Fibroblast of the aortic adventitia (primary cell): ENCODE measurements at places on chromosomes 3 and 15. TPM values are rescaled to one million over a fixed set of nuclear protein-coding genes. Genes with fewer than 3 reads are reported as not detected.

Gene CCDC39
- 0.27 and 8.1 TPM in 2 replicates for total RNA-seq

Gene CNTN4
- 0.09 TPM in 1 of 2 replicates, not detected in the other for total RNA-seq

Gene TRH
- 2.5 TPM in 1 of 2 replicates, not detected in the other for total RNA-seq

Gene FETUB
- total RNA-seq, result not detected in 2 replicates

Gene C3orf70
- total RNA-seq, result 0.16 and 1.1 TPM in 2 replicates

Gene TNFSF10
- 1.1 and 5.0 TPM in 2 replicates for total RNA-seq

Gene TMOD2
- 11.2 and 18.9 TPM in 2 replicates for total RNA-seq

Gene FBN1
- total RNA-seq, result 984 and 4,431 TPM in 2 replicates

Gene MKRN2OS
- total RNA-seq, result not detected in 2 replicates

Gene ACOX2
- 19.2 and 29.5 TPM in 2 replicates for total RNA-seq

Gene CPNE9
- total RNA-seq, result not detected in 2 replicates

GRCh38 chr3:194130807-194131589 lies 5.0 kb upstream of the HES1 start:
- no peak for DNase-seq

DNA sequence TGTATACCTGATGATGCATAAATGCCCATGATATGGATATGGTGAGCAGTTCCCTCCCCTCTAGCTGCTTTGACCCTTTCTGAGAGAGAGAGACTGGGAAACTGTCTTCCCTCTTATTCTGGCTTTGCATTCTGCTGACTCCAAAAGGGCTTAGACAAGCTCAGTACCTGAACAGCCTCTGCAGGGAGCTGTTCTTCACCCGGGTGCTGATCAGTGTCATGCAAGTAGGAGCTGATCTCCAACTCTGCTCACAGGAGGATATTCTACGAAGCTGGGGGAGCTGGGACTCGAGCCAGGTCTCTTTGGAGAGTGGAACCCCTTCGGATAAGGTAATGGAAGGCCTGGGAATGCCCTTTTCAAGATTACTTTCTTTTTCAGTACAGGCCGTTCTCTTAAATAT lies 237.1 kb downstream of the RYR3 start:
- peak; percentile 52 for DNase-seq

GRCh38 chr3:157070678-157070999 lies 89.3 kb downstream of the CCNL1 start:
- peak; percentile 47 for DNase-seq

- DNase-seq, result no peak
Measured at GRCh38 chr15:47718497-47719437, 1.5 kb downstream of the SEMA6D start.

GRCh38 chr3:146777941-146778340 lies 172.8 kb upstream of the PLSCR5 start:
- no peak for DNase-seq

DNA sequence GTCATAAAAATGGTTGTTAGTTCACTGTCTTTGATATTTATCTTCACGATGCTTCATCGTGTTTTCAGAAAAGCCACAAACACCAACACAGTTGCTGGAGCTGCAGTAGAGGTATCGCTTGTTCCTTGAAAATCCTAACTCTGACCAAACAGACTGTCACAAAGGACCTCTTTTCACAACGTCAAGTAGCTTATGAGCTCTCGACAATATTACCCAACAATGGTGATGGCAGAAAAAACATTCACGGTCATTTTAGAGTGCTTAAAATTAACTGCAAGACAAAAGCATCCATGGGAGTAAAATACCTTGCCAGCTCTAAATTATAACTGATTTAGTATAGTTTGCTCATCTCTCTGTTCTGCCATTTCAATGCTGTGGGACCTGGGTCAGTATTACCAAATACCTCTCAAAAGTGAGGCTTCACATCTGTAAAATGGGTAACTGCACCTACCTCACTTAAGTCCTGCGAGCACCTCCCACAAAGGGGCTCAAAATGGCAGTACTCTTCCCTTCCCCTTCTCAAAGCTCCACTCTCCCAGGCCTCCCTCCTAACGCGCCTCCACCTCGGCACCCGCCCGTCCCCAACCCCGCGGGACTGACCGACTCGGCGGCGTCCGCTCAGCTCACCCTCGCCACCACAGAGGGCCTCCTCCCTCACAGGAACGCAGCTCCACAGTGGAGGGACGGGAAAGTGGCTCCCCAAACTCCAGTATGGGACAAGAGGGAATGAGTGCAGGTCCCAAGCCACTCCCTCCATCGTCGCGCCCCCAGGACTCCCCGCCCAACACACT lies 546 bp downstream of the TRIM59 start:
- DNase-seq, result peak; percentile 46

GRCh38 chr15:64045774-64046420 lies 388 bp downstream of the DAPK2 start:
- DNase-seq, result no peak

DNA sequence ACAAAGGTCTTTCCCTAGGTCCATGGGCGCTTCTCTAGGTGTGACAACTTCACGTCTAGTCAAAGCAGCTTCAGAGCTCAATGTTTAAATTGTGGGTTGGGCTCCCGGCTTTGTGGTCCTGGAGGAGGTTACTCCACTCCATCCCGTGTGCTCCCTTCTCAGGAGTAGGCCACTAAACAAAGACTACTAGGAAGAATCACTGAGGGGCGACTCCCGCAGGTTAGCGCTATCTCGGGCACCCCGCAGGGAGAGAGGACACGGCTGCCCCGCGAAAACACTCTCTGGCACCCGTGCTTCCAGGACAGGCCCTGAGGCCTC lies 500 bp downstream of the PARP6 start:
- DNase-seq, result peak; percentile 26

- DNase-seq, result no peak
Measured at GRCh38 chr3:197564097-197564843, 8.5 kb upstream of the BDH1 start.

- DNase-seq, result no peak
Measured at GRCh38 chr3:80366808-80367548, 599.2 kb upstream of the ROBO1 start.

- DNase-seq, result no peak
Measured at GRCh38 chr3:71133865-71134264, 449.7 kb downstream of the FOXP1 start.

DNA sequence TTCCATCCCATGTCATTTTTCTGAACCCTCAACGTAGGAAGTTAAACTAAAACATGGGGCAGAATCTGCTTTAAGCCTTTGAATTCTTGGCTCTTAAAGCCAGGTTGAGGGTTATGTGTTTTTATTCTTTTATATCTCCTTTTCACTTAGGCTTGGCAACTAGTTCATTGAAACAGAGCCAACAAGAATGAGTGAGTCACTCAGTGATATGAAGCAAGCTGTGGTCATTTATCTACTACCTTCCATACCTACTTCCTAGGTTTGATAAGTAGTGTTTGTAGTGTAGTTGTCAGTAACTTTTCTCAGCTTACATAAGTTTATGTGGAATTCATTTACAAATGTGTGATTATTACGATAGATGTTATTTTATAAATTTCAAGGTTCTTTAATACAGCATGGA lies 67.4 kb downstream of the SNRPN start:
- peak; percentile 62 for DNase-seq

DNA sequence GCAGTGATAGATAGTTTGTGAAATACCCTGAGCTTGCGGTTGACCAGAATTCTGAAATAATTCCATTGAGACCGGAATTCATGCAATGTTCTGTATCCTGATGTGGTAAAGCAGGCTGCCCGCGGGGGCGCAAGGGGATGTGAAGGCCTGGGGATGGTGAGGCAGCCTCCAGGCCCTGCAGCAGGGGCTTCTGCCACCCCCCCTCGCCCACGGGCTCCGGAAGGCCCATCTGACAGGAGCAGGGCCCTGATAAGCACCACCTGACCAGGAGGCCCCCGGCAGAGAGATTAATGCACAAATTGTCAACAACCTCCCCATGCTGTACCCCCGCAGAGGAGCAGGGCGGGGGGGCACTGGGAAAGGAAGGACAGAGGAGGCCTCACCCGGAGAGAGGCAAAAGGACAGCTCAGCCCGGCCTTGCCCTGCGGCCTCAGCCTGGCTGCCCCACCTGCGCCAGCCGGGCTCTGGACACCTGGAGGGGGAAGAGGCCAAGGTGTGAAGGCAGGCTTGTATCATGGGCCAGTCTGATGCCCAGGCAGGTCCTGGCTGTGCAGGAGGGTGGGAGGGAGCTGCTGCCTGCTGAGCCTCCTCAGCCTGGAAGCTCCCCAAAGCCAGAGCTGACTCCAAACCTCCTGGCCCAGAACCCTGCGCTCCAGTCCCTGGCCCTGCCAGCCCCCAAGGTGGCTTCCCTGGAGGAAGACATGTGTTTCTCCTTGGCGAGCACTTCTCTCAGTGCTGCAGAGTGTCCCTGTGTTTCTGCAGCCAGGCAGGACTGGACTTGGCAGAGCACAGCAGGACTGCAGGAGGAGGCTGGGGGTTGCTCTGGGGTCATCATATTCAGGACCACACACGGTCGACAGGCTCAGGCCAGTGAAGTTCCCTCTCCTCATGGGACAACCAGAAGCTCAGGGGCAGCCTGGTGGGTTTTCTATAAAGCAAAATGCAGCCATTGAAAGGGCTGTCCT lies 46.5 kb downstream of the RPN1 start:
- no peak for DNase-seq

GRCh38 chr3:48301800-48302166 lies 31.7 kb downstream of the SPINK8 start:
- DNase-seq, result peak; percentile 40

DNA sequence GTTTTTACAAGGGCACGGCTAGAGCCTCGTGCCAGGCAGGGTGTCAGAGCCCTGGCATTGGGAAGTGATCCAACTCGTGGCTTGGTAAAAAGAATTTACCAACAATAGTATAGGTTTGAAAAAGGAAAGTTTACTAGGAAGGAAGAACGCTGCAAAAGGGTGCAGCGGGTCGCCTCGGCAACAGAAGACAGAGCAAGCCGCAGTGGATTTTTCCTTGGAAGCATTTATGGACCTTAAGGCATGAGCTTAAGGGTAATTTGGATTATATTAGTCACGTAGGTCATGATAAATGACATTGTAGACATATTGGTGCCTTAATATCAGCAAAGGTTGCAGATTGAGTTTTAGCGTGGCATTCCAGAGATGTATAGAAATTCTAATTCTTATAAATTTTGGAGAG lies 163.4 kb upstream of the PPP2R3A start:
- no peak for DNase-seq

- peak; percentile 27 for DNase-seq
Measured at GRCh38 chr3:184005941-184006507, 11.7 kb downstream of the ABCC5 start.

DNA sequence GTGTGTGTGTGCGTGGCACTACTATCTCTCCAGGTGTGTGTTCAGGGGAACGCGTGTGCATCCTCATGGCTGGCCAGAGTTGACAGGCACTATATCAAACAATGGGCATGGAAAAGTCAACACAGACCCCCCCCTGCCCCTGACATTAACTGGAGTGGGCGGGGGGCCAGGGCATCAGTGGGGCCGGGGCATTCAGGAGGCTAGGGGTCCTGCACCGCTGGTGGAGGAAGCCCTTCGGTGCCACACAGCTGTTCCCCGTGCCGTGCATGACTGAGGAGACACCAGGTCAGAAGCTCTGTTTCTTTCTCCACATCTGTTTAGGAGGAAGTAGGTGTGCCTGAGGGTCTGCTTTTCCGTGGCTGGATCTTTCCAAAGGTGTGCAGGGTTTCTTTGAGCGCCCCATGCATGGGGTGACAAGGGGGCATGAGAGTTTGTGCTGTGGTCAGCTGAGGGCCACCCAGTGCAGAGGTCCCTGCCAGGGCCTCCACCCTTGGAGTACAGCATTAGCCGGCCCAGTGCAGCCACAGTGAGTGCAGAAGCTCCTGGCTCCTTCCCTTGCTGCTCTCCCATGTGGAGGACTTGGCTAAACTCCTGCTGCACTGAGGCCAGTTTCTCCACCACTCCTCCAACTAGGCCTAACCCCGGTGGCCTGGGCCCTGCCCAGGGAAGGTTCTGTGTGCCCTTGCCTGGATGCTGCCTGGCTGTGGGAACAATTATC lies 7.5 kb downstream of the C3orf22 start:
- peak; percentile 19 for DNase-seq

DNA sequence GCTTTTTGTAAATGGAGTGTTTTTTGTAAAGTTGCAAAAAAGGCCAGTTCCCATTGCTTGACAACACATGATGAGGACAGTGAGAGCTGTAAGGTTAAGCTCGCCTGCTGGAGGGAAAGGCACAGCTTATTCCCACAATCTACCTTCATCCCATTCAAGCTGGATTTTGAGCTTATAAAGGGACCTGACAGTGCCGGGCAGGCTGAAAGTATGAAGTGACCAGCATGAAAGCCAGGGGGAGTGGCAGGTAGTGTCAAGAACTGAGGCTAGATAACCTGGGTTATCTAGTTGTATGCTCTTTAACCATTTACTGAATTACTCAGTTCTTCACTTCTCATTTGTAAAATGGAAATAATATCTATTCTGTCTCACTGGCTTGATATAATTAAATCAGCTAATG lies 52.3 kb upstream of the KPNA4 start:
- DNase-seq, result no peak

- no peak for DNase-seq
Measured at GRCh38 chr3:6125520-6125919, 735.4 kb upstream of the GRM7 start.

DNA sequence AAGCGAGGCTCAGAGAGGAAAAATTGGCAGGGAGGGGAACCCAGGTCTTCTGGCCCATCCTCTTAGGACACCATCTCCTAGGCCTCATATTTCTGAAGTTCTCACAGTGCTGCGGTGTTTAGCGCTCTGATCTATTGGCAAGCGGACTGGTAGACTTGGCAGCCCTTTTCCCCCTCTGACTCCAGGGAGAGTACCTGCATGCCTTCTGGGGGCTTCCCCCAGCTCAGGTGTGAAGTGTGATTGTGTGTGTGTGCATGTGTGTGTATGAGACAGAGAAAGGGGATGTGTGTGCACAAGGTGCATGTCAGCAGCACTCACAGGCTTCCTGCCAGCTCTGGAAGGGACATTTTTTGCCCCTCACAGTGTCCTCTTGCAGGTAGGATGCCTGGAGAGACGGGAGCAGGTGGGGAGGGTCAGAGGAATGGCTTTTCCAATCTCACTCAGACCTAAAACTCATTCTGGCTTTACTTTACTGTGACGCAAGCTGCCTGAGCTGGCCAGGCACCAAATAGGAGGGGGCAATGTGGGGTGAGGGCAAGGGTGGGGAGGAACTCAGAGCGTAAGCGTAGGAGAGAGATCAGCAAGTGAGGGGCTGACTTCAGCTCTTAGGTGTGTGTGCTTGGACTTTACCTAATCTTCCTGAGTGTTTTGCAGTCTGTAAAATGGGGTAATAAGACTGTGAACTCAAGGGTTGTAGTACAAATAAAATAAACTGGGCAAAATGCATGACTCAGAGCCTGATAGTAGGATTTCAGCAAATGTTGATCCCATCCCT lies 4.0 kb upstream of the IL17RE start:
- no peak for DNase-seq

GRCh38 chr3:81958972-81959640 lies 197.7 kb upstream of the GBE1 start:
- DNase-seq, result no peak

DNA sequence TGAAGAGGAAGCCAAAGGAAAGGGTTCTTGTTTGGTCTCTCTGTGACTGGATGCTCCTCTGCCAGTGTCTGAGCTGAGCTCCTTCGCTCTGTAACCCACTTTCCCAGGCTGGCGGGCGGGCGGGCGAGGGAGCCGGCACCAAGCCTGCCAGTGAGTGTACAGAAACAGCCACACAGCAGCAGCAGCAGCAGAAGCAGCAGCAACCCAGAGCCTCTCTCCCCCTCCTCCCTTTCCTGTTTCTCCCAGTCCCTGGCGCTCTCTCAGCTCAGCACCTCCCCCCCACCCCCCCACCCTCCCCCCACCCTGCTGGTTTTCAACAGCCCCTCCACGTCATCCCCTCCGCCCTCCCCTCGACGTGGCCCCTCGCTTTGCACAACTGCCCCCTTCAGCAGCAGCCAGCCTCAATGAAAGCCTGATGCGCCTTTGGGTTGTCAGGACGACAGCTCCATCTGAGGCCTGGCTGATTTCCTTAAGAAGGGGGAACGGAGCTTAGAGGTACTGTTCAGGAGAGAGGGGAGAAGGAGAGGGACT lies at the start of gene LSAMP:
Gene LSAMP, minus strand, starts transcription at position 177 of the 531 bp plus-strand sequence.
- DNase-seq, result peak; percentile 7
